Activated CD4-positive, alpha-beta T cell treated with anti-CD3 and anti-CD28 coated beads, Interleukin-2, amount 10 ng/mL, durations not matched to agents 7 days and 5 days (primary cell): ENCODE measurements at places on chromosomes 7 and 10. TPM values are rescaled to one million over a fixed set of nuclear protein-coding genes. Genes with fewer than 3 reads are reported as not detected.

NUDT1 gene
- total RNA-seq, result 104 TPM

MGAM2 gene
- total RNA-seq, result not detected

TMEM225B gene
- 1.2 TPM for total RNA-seq

HNRNPH3 gene
- 117 TPM for total RNA-seq
